ENCODE measurements at places on chromosomes 2 and 18. TPM values are rescaled to one million over a fixed set of nuclear protein-coding genes. Genes with fewer than 3 reads are reported as not detected.

DNA sequence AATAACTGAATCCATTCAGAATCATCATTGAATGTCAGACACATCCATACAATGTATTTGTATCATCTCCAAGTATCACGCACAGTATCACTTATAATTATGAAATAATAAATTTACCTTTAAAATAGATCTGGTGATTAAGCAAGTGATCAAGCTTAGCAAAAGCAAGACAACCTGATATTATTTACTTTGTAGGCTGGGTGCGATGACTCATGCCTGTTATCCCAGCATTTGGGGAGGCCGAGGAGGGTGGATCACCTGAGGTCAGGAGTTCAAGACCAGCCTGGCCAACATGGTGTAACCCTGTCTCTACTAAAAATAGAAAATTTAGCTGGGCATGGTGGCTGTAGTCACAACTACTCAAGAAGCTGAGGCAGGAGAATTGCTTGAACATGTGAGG lies 421.0 kb upstream of the NETO1 start:
- no peak for DNase-seq

DNA sequence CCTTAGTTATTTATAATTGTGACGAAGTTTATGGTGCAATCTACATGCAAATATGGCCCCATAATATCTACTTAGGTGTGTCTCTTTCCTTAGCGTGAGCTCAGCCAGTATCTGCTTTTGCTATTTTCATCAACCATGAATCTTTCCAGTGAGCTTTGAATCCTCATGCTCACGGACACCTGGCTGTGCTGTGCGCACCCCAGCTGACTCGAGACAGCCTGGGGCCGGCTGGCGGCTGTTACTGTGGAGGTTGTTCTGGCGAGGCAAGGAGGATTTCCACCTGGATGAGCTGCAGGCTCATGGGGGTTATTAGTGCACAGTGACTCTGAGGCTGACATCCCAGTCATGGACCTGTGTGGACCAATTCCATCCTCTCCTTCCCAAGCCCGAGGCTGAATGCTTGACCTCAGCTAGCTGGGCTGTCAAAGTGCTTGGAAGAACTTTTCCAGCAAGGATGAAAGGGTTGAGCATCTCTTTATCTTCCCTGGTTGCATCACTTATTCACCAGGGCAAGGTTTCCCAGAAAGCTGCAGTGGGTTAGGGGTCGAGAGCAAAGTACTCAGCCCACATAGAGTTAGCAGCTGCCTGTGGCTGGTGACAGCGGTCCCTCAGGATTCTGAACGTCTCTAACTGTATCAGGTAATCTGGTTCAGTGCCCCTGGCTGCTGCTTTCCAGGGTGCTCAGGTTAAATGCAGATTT lies 141.7 kb downstream of the ARL4C start:
- DNase-seq: no peak

GRCh38 chr2:28348921-28349320 lies 43.7 kb upstream of the FOSL2 start:
- DNase-seq: no peak

The PXDN gene
- polyA plus RNA-seq: 161 TPM

The DNAJC5G gene
- polyA plus RNA-seq: 0.58 TPM
